ENCODE measurements at places on chromosomes 6 and 20.

- no peak for DNase-seq
These were observed 33.1 kb upstream of the FBXL4 start for GRCh38 chr6:98980819-98981218.

- no peak for DNase-seq
These were observed 75.3 kb downstream of the ANKRD60 start for GRCh38 chr20:58153121-58153520.

GRCh38 chr6:109299776-109300564 is 82.3 kb downstream of the CD164 start:
- no peak for DNase-seq

DNA sequence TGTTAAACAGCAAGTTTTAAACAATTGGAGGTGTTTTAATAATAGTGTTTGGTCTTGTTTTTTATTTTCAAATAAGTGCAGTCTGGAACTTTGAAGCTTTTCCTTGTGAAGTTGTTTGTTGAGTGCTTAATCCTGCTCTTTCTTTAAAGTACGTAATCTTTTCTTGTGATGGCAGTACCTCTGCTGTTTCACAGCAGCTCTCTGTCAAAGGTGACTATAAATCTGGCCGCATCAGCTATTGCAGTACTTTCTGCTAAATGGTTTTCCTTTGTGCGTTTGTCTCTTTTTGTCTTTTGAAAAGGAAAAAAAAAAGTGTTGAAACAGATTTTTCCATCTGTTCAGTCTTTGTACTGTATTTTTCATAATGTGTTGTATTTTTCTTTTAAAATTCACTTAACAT is 12.7 kb downstream of the STXBP5 start:
- DNase-seq: no peak

- no peak for DNase-seq
These were observed 495.5 kb upstream of the MAP3K7 start for GRCh38 chr6:91082311-91082832.

GRCh38 chr20:58102744-58103516 is 125.5 kb downstream of the ANKRD60 start:
- peak; percentile 47 for DNase-seq

- DNase-seq: no peak
These were observed 29.4 kb downstream of the NUDT3 start for GRCh38 chr6:34362909-34363680.

DNA sequence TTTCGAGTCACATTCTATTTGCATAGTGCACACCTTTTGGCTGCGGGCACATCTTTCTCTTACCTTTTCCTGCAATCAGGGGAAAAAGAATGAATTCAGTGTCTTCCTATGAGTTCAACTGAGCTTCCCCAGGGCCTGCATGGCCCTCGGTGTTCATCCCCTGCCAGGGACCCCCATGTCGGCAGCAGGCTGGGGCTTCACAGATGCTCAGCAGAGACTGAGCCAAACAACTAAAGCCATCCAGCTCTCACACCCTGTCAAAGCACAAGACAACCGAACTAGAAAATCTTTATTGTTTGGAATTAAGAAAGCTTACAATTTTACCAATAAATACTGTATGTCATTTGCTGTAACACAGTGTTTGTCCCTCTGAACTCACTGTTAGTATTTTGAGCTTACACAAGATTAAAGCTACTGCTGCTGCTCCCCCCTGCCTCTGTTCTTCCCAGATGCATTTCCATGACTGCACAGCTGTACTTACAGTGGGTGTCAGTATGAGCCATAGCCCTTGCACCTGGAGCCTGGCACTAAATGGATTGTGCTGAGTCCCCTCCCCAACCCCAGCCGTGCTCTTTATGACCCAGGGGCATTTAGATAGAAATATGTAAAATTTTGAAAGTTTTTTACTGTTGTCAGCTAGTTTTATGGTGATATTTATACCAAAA is 205.8 kb downstream of the TMEM242 start:
- DNase-seq: no peak

- DNase-seq: no peak
These were observed 92.4 kb upstream of the EYS start for GRCh38 chr6:65799389-65799788.

DNA sequence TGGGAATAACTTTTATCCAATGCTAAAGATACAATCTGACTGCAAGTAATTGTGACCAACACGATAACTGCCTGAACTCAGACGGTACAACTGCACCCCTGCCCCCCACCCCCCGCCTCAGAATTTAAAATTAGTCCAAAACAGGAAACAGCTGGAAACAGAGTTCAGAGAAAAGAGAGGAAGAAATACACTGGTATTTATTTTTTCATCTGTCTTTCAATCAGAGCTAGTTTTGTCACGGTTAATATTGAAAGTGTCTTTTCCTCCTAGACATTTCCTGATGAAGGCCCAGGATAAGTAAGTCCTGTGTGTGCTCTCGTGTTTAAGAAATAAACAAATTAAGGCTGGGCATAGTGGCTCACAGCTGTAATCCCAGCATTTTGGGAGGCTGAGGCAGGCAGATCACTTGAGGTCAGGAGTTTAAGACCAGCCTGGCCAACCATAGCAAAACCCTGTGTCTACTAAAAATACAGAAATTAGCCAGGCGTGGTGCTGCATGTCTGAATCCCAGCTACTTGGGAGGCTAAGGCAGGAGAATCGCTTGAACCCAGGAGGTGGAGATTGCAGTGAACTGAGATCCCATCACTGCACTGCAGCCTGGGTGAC is 21.5 kb downstream of the ACSS1 start:
- no peak for DNase-seq

DNA sequence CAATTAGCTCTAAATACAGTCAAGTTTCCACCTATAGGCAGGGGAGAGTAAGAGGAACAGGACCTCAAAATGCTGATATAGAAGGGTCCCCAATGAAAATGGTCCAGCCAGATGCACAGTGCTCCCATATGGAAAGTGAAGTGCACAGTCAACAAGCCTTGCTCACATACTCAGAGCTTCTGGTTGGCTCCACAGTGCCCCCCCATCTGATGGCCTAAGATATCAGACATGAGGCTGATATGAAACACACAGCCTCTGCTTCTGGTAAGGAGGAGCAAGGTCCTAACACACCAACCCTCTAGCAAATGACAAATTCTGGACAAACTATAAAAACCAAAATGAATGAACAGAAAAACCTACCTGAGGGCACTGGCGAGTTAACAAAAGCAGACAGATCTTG is 111.4 kb upstream of the EMILIN3 start:
- no peak for DNase-seq

DNA sequence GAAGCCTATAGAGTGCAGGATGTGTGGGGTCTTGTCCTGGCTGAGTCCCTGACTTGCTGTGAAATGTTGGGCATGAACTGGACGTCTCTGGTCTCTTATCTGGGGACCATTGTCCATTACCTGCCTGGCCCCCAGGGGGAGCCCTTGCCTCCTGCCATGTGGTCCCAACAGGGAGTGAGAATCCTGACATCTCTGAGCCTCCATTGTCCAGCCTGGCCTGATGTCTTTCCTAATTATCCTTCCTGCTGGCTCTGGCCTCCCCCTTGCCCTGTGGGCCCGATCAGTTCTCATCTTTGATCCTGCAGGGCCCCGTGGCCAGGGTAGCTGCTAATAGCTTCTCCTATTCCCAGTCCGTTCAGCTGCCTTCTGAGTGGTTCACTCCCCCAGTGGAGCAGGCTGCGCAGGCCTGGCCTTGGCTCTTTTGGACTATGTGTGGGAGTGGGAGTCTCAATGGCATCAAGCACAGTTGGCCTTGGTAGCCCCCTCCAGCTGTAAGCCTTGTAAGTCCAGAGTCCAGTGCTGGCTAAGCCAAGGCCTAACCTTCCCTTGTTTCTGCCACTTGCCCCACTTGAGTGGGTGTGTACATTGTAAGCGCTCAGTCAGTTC is 77.9 kb upstream of the RALY start:
- DNase-seq: peak; percentile 64

- no peak for DNase-seq
These were observed 126.7 kb downstream of the RTN4IP1 start for GRCh38 chr6:106502559-106502958.

DNA sequence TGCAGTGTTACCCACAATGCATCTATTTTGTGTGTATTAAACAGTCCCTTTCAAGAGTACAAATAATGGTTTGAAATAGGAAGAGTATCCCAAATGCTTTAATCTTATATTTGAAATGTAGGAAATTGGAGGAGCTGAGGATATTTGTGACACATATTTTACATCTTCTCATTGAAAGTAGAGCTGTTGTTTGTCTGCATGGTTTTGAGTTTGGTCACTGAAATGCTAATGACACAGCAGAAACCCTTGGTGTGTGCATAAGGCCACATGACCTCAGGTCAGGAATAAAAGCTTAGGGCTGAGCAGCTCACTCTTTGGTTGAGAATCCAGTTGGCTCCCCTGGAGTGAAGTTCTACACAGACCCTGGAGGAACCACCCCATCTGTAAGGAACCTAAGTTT is 49.8 kb downstream of the TPD52L1 start:
- no peak for DNase-seq

- DNase-seq: no peak
These were observed 1224.8 kb upstream of the EYS start for GRCh38 chr6:66931787-66932186.

GRCh38 chr6:51841626-51842025 is 245.8 kb downstream of the PKHD1 start:
- DNase-seq: no peak

GRCh38 chr6:28742668-28743270 is 181.0 kb downstream of the TRIM27 start:
- DNase-seq: no peak

DNA sequence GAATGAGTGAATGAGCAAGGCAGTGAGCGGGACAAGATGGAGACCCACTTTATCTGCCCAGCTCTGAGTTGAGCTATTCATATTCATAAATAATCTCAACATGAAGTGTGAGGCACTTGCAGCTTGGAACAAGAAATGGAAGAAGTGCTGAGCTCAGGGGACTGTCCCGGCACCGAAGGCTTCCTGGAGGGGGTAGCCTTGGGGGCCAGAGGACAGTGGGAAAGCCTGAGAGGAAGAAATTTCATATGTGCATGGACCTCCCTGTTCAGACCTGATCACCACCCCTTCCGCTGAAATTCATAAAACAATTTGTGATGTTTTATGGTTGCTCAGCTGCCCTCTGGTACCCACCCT is 103.2 kb downstream of the TOX2 start:
- DNase-seq: no peak

- no peak for DNase-seq
These were observed 1.9 kb downstream of the TMEM239 start for GRCh38 chr20:2817891-2818595.

DNA sequence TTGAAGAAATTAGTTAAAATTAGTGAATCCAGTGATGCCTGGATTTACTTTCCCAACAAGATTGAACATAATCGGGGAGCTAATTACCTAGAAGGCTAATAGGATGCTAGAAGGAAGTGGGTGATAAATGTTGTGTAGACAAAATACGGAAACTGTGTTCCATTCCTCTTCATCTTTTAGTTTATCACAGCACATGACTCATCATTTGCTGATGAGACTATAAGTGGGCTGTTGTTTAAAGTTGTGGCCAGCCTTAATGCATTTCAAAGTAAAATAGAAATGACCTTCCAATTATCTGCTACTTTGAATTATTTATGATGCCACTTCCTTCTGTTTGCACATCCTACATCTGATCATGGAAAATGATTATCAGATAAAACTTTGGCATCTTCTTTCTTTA is 43.4 kb downstream of the OGFRL1 start:
- no peak for DNase-seq

DNA sequence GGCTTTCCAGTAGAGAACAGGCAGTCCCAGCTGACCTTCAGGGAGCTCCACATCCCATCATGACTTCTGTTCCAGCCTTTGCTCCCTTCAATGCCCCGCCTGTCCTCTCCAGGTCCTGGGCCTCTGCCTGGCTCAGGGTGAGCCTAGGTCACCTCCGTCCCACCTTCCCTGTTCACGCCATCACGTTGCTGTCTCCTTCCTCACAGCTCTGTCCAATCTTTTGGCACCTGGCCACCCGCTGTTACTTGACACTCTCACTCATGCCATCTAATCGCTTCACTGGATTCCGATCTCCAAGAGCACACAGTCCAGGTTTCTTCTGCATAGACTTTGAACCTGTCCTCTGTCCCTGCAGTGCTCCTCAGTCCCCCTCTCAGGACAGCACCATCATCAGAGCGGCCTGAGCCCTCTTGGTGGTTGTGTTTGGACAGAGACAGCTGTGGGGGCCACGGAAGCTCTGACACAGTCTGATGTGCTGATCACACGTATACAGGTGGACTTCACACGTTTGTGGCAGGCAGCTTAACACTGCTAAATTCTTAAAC is 34.7 kb upstream of the TIAM2 start:
- no peak for DNase-seq

GRCh38 chr6:136987526-136987925 is 57.2 kb downstream of the IL20RA start:
- no peak for DNase-seq

DNA sequence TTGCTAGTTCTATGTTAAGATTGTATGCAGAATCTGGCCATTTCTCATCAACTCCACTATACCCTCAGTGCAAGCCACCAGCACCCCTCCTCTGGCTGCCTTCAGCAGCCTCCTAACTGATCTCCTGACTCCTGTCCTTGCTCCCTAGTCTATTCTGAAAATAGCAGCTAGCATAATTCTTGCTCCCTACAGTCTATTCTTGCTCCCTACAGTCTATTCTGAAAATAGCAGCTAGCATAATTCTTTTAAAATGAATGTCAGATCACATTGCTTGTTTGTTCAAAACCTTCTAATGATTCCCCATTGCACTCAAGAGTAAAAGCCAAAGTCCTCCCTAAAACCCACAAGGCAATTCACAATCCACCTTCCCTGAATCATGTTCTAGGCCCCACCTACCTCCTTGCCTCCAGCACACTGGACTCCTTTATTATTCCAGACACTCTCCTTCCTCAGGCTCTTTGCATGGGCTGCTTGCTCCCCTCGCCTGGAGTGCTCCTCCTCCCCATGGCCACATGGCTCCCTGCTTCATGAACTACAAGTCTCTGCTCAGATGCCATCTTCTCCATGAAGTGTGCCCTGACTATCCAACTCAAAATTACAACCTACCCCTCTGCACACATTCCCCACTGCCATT is 164.2 kb upstream of the TNFAIP3 start:
- DNase-seq: no peak

DNA sequence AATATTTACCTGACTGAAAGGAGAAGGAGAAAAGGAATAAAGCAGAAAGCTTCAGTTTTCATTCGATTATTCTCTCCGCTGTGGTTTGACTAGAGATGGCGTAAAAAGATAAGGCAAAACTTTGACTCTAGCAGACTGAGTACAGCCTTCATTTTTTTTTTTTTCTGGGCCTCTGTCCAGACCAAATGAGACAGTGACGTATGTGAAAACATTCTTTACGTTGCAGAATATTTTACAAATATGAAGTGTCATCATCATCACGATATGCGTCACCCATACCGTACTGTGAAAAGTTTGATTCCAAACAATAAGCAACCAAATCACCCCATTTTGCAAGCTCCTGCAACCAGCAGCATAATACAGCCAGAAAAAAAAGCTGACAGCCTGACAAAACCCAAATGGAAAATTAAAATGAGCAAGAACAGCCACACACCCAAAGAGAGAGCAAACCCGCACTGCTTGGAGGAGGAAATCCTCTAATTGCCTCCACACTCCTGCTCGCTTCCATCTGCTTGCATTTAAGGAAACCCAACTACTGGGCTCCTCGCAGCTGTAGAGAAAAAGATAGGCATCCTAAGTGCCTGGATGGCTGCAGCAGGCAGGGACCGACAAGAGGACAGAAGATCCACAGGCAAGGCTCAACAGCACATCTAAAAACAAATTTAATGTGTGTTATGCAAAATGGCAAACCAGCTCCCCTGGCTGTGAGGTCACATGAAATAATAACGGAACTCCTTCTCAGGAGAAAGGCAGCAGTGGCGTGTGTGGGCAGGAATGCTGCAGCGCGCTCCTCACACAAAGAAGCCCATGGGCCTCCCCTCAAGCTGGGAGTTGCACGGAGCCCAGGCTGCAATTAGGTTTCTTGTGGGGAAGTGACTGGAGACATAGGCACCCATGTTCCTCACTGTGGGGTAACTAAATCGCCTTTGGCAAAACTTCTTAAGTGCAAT is 113.1 kb downstream of the FYN start:
- peak; percentile 64 for DNase-seq
